ENCODE measurements at places on chromosomes 2 and 18. TPM values are rescaled to one million over a fixed set of nuclear protein-coding genes. Genes with fewer than 3 reads are reported as not detected.

- peak; percentile 38 for DNase-seq
Observed at GRCh38 chr2:24404491-24404921, 44.2 kb upstream of the ITSN2 start.

DNA sequence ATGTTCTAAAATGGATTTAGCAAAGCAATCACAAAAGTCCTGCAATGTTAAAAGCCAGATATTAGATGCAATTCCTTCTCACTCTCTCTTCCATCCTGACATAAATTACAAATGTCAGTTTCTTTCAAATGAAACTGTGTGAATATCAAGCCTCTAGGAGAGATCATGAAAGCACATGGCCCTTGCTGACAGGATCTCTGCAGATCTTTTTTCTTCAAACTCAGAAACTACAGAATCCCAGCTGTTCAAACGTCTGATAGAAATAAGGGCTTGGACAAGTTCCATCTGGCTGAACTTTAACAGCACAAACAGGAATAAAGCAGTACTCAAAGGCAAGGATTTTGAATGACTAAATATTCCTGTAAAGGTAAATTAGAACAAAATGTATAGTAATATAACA, 47.6 kb downstream of the PDE1A start:
- DNase-seq, result no peak

DNA sequence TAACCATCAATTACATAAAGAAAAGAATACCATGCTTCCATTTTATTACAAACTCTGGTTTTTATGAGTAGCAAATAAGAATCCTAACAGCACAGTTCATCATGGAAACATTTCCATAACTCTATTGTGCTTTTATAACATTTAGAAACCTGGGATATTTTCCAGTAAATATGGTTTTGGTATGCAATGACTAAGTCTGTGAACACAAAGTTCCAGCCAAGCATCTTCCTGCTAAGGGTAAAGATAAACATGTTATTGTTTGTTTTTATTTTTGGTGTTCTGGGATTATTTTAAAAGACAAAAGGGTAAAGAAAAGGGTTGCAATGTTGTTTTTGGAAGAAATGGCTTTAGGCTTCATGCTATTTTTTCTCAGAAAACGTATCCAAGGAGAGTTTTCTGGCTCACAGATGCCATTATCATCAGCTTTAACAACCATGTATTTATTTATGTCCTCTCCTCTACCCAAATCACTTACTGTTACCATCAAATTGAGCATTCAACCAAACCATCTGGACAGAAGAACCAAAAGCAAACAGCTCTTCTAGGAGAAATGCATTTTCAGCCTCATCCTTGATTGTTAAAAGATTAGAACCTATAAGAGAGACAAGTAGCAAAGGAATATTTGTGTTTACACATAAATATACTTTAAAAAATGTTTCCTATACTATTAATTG, 116.0 kb downstream of the PLA2R1 start:
- no peak for DNase-seq

GRCh38 chr2:148721520-148721931, 77.0 kb downstream of the EPC2 start:
- DNase-seq, result no peak

GRCh38 chr18:35231052-35231451, 9.8 kb upstream of the ZNF397 start:
- DNase-seq, result peak; percentile 71

The UNC80 gene
- total RNA-seq, result 0.61 TPM

DNA sequence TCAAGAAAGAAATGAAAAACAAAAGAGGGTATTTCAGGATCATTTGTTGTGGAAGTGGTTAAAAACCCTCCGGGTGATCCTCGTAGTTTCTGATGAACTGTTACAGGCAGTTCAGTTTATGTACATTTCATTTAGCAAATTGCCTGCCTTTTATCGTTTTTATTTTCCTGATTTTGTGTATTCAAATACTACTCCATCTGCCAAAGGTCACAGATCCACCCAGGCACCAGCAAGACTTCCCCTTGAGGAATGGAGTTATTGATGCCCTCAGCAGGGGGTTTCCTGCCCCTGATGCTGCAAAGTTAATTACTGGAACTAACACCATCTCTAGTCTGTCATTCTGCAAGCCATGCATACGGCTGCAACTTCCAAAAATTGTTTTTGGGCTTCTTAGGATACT, 641.9 kb downstream of the SLC4A3 start:
- DNase-seq, result no peak

GRCh38 chr2:197506658-197507057, 6.5 kb downstream of the HSPE1 start:
- DNase-seq, result no peak

GRCh38 chr18:70086085-70086484, 119.4 kb downstream of the RTTN start:
- DNase-seq, result no peak

The GCKR gene
- total RNA-seq, result not detected

The ST6GAL2 gene
- total RNA-seq, result 0.51 TPM

The GALNT13 gene
- 4.1 TPM for total RNA-seq

The LCT gene
- not detected for total RNA-seq

GRCh38 chr2:121944072-121944831, 188.8 kb downstream of the TSN start:
- DNase-seq, result no peak

- no peak for DNase-seq
Observed at GRCh38 chr2:174760845-174761473, 3.3 kb downstream of the CHRNA1 start.

- peak; percentile 49 for DNase-seq
Observed at GRCh38 chr2:12684471-12684936, 32.2 kb upstream of the TRIB2 start.

GRCh38 chr18:35185771-35186170, 55.1 kb upstream of the ZNF397 start:
- DNase-seq, result no peak

The ECEL1 gene
- not detected for total RNA-seq

- DNase-seq, result no peak
Observed at GRCh38 chr18:67432806-67433205, 83.7 kb downstream of the DSEL start.

GRCh38 chr2:167582619-167583018, 664.8 kb downstream of the STK39 start:
- DNase-seq, result no peak

The ZNF397 gene
- total RNA-seq, result 20.6 TPM

DNA sequence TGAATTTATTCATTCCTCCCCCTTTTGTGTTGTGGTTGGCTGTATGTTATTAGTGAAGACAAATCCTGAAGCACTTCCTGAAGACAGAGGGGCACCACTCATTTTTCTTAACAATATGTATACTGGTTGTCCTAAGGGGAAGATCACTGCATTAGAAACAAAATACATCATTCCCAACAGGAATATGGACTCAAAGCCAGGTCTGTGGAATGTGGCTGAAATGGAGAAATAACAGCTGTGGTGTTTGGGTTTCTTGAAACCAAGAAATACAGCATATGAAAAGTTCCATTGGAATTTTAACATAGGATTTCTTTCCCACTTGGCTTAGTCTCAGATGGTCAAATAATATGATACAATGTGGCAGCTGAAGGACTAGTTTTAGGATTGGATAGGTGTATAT, 267.6 kb downstream of the KCNE4 start:
- DNase-seq, result no peak

- DNase-seq, result no peak
Observed at GRCh38 chr18:42893977-42894376, 221.5 kb downstream of the RIT2 start.

GRCh38 chr2:171383134-171383533, 50.7 kb downstream of the METTL8 start:
- DNase-seq, result no peak

The SP140 gene
- not detected for total RNA-seq

DNA sequence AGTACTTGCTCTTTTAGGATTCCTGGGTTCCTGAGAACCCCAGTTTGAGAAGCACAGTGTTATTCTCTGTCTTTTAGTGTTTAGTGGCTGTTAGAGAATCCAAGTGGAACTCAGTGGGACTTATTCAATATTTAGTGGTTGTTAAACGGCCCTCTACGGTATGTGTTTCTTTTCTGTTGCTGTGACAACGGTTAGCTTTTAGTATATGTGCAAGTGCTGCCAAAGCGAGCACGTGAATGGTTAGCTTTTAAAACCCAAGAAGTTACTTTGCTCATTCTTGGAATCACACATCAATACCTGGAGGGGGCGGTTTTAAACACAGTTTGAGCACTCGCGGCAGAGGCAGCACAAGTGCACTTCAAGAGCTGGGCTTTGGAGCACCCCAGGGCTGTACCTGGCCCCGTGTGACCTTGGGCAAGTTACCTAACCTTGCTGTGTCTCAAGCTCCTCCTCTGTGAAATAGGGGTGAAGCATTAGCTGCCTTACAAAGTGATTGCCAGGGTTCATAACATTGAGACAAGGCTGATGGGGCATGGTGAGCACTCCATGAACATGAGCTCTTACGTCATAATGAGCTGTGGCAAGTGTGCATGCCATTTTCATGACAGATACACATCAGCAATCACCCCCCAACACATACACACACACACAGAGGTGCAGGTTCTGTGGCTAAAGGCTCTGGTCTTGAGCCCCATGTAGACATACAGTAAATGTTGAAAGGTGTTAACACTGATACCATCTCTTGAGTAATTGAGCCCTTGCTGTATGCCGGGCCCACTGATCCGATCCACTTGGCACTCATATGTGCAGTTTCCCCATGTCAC, 234.1 kb downstream of the ALPK2 start:
- DNase-seq, result no peak

DNA sequence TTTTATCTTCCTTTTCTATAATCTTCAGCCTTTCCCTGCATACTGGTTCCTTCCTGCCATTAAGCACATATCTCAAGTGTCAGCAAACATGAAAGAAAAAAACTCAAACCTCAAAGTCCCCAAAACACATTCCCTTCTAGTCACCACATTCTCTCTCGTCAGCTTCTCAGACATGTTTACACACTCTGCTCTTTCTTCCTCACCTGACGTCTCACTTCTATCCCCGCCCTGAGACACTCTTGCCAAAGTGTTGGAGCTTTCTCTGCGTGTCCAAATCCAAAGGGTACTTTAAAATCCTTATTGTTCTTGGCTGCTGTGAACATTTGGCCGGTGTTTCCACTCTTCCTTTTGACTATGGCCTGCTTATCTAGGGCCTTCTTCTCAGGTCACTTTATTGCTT, 47.9 kb downstream of the SOX11 start:
- DNase-seq, result no peak

The SLC5A7 gene
- total RNA-seq, result 0.21 TPM

GRCh38 chr2:81648806-81649205, 1344.3 kb upstream of the LRRTM1 start:
- no peak for DNase-seq

DNA sequence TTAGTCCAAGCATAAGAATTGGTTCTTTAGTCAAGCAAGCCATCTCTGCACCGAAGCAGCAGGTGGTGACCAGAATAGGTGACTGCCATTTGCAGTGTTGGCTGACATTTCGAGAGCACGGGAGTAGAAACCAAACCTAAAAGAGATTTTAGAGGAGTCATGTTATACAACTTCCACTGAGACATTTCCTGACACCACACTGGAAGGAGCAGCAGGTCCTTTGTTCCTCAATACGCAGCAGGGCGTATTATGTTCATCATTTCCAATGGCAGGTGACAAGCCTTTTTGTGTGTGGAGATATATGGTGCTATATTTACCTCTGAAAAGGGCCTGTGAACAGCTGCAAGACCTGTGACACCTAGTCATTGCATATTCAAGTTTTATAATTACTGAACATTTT, 418.8 kb upstream of the NETO1 start:
- no peak for DNase-seq

The SKOR2 gene
- total RNA-seq, result not detected

GRCh38 chr2:40243581-40244187, 208.2 kb downstream of the SLC8A1 start:
- no peak for DNase-seq

DNA sequence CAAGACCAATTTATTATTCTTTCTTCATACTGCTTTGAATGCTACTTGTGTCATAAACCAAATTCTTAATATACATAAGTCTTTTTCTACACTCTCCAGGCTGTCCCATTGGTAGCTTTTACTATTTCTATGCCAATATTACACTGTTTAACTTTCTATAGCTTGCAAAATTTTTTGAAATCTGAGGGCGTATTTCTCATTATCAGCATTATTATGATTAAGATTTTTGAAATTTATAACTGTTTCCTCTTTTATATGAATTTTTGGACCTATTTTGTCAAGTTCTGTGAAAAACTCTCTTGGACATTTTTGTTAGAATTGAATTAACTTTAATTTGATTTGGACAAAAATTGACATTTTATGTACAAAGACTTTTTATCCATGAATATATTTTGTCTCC, 98.6 kb downstream of the GFPT1 start:
- no peak for DNase-seq

GRCh38 chr2:97988722-97989121, 7.0 kb downstream of the TMEM131 start:
- DNase-seq, result no peak

- DNase-seq, result no peak
Observed at GRCh38 chr2:32864334-32865111, 82.2 kb upstream of the LTBP1 start.

The HRH4 gene
- not detected for total RNA-seq

- DNase-seq, result no peak
Observed at GRCh38 chr2:154587739-154588138, 110.8 kb upstream of the KCNJ3 start.

- DNase-seq, result no peak
Observed at GRCh38 chr18:39935598-39935997, 2019.4 kb upstream of the PIK3C3 start.

- no peak for DNase-seq
Observed at GRCh38 chr2:178363252-178363651, 87.7 kb downstream of the PRKRA start.

The MC2R gene
- not detected for total RNA-seq

DNA sequence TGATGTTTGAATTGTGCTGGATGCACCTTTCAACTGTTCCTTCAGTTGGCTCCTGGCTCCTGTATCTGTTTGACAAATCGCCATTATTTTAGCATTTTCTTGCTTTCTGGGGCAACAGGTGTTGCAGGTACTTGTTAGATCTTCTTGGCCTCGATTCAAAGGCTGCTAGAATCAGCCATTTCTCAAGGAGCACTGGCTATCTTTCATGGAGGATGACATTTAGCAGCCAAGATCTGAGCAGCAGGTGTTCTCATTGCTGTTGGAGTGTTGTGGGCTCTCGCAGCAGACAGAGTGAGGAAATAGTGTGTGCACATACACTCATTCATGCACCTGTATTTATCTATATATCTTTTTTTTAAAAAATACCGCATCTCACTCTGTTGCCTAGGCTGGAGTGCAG, 52.2 kb downstream of the INPP5D start:
- DNase-seq, result no peak

- DNase-seq, result no peak
Observed at GRCh38 chr2:117738991-117739839, 75.3 kb upstream of the DDX18 start.
